ENCODE measurements at places on chromosomes 2 and 18. TPM values are rescaled to one million over a fixed set of nuclear protein-coding genes. Genes with fewer than 3 reads are reported as not detected.
A peak's percentile ranks its signal among the peaks of the same experiment; 100 is the strongest.

Gene KIF1A
- not detected for total RNA-seq

Gene CFC1
- not detected for total RNA-seq

GRCh38 chr2:237649541-237650454, 22.4 kb downstream of the LRRFIP1 start:
- DNase-seq, result no peak
- no peak overlapping the region for H3K27ac ChIP-seq
- peaks cover 17% of the 10 kb centered on the region for H3K4me1 ChIP-seq
- no peaks in the 10 kb centered on the region for H3K27me3 ChIP-seq

GRCh38 chr2:66575625-66576310, 140.8 kb downstream of the MEIS1 start:
- H3K4me1 ChIP-seq, result peaks cover 85% of the 10 kb centered on the region
- H3K27me3 ChIP-seq, result peaks cover 24% of the 10 kb centered on the region
- H3K27ac ChIP-seq, result no peak overlapping the region
- DNase-seq, result peak; percentile 36

GRCh38 chr2:38381381-38382143, 4.5 kb upstream of the ATL2 start:
- no peaks in the 10 kb centered on the region for H3K27me3 ChIP-seq
- no peak for DNase-seq
- H3K4me1 ChIP-seq, result peaks cover 13% of the 10 kb centered on the region

- peak overlapping the region; percentile 82 for H3K4me3 ChIP-seq
- H3K36me3 ChIP-seq, result 0 out of 2 replicates have a peak, but pooled peaks cover 4% of the 10 kb centered on the region
- H3K4me1 ChIP-seq, result peaks cover 34% of the 10 kb centered on the region
- DNase-seq, result no peak
- peaks cover 4% of the 10 kb centered on the region for H3K27me3 ChIP-seq
These were observed 20.1 kb upstream of the ID2 start for GRCh38 chr2:8661736-8662135.

GRCh38 chr18:35688757-35689156, 107.2 kb downstream of the GALNT1 start:
- H3K27me3 ChIP-seq, result no peaks in the 10 kb centered on the region
- H3K36me3 ChIP-seq, result no peaks in the 10 kb centered on the region
- no peak overlapping the region for H3K4me3 ChIP-seq
- no peak overlapping the region for H3K27ac ChIP-seq
- peaks cover 3% of the 10 kb centered on the region for H3K4me1 ChIP-seq
